Transverse colon (tissue), 4 donors: ENCODE measurements at places on chromosomes 12 and 14. TPM values are rescaled to one million over a fixed set of nuclear protein-coding genes. Genes with fewer than 3 reads are reported as not detected.

- peak overlapping the region; percentile 18 for H3K27ac ChIP-seq
- no peaks in the 10 kb centered on the region for H3K27me3 ChIP-seq
These were observed 24.8 kb downstream of the FOS start for GRCh38 chr14:75303381-75303789.

DNA sequence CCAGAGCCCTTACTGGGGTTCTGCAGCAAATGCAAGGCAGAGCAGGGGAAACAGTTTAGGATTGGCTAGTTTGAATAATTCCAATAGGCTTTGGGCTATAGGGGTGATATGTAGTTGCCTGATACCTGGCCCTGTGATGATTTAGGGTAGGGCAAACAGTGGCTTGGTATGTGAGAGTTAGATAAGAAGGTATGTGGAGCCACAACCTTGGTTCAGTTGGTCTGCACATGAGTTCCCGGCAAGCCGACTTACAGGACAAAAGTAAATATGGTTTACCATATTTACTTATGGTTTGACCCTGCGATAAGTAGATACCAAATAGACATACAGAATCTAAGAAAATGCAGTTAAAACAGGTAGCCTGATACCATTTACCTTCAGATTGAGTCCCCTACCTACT is 8.3 kb upstream of the CAPRIN2 start:
- no peak for DNase-seq
- no peaks in the 10 kb centered on the region for H3K4me1 ChIP-seq
- H3K27ac ChIP-seq, result no peak overlapping the region
- H3K36me3 ChIP-seq, result no peaks in the 10 kb centered on the region

Gene KRT2
- total RNA-seq, result not detected

Gene NAV3
- 5.4 TPM for total RNA-seq

- no peak overlapping the region for H3K4me3 ChIP-seq
- no peak overlapping the region for H3K27ac ChIP-seq
- H3K27me3 ChIP-seq, result no peaks in the 10 kb centered on the region
These were observed 127.0 kb downstream of the MED13L start for GRCh38 chr12:116150452-116150851.

DNA sequence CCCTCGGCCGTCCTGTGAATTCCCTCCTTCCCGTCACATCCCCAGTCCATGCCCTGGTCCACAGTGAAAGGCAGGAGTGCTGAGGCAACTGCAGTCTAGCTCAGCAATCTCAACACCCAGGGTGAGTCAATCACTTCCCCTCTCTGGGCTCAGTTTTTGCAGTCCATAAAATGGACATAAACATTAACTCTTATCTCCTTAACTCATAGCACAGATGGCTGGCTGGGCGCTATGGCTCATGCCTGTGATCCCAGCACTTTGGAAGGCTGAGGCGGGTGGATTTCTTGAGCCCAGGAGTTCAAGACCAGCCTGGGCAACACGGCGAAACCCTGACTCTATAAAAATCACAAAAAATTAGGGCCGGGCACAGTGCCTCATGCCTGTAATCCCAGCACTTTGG is 32.4 kb downstream of the CAMKK2 start:
- DNase-seq, result no peak
- H3K4me3 ChIP-seq, result no peak overlapping the region
- H3K4me1 ChIP-seq, result no peaks in the 10 kb centered on the region

Gene INSM2
- not detected for total RNA-seq

DNA sequence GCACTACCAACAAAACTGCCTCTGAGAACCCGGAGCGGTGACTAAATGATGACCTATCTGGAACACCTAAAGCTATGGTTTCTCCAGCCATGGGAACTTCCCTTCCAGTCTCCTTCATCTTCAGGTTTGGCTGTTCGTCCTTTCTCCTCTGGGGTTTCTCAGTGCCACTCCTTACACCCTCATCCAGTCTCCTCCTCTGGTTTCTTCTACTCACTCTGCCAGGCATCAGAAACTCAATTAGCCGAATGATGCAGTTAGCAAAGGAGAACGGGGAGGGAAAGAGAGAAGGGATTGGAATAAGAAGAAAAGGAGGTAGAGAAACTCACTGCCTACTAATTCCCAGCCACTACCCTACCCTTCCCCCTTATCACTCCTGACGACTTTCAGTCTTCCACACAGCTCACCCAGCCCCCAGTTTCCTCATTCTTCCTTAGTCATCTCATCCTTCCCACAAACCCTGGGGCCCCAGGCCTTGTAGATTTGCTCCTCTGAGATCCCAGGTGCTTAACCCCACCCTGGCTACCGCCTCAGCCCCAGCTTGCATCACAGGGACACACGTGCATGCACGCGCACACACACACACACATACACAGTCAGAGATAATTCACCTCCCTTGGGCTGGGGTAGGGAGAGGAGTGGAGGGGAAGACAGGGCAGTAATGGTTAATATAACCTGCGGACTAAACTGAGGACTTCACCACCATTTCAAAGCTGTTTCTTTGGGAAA is 13.0 kb downstream of the FGD6 start:
- peak overlapping the region; percentile 78 for H3K27ac ChIP-seq
- no peak overlapping the region for H3K4me3 ChIP-seq
- H3K27me3 ChIP-seq, result no peaks in the 10 kb centered on the region
- peaks cover 40% of the 10 kb centered on the region for H3K4me1 ChIP-seq
- H3K36me3 ChIP-seq, result no peaks in the 10 kb centered on the region

GRCh38 chr12:112175361-112176155 is 50.2 kb downstream of the TRAFD1 start:
- no peaks in the 10 kb centered on the region for H3K27me3 ChIP-seq
- H3K4me3 ChIP-seq, result no peak overlapping the region
- no peaks in the 10 kb centered on the region for H3K4me1 ChIP-seq

GRCh38 chr12:90062799-90063198 is 354.2 kb upstream of the ATP2B1 start:
- no peaks in the 10 kb centered on the region for H3K27me3 ChIP-seq
- no peaks in the 10 kb centered on the region for H3K36me3 ChIP-seq
- H3K27ac ChIP-seq, result no peak overlapping the region

DNA sequence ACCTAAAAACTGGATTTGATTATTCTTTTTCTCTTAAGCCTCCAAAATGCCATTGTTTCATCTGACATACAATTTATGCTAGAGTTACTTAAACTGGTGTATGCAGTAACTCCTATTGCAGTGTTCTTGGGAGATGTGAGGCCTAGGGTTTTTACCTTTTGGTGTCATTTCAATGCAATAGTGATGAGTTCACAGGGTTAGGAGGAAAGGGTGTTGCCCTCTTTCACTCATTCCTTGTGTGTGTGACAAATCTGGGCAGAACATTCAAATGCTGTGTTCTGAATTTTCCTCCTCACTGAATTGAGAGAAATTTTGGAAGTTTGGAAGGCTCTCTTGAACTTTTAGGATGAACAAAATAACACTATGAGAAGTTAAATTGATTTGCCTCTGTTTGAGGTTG is 69.9 kb downstream of the IGF1 start:
- H3K4me3 ChIP-seq, result no peak overlapping the region
- H3K4me1 ChIP-seq, result no peaks in the 10 kb centered on the region
- H3K36me3 ChIP-seq, result no peaks in the 10 kb centered on the region
- H3K27ac ChIP-seq, result no peak overlapping the region

DNA sequence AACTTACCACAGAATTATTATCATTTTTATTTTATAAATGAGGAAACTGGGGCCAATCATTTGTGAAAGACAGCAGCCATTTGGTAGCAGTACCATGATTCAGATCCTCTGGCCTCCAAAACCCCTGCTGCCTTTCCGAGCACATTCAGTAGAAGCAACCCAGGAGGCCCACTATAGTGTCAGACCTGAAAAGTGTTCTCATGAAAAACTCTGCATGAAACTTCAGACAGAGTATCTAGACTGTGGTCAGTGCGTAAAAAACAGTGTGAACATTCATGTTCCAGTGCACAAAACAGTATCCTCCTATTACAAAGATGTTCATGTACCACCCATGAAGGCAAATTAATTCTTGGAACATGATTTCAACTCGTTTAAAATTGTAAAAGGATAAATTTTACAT is 112.0 kb downstream of the EPS8 start:
- no peak overlapping the region for H3K4me3 ChIP-seq
- no peaks in the 10 kb centered on the region for H3K27me3 ChIP-seq
- H3K36me3 ChIP-seq, result no peaks in the 10 kb centered on the region
- no peak overlapping the region for H3K27ac ChIP-seq

Gene ALX1
- total RNA-seq, result not detected

DNA sequence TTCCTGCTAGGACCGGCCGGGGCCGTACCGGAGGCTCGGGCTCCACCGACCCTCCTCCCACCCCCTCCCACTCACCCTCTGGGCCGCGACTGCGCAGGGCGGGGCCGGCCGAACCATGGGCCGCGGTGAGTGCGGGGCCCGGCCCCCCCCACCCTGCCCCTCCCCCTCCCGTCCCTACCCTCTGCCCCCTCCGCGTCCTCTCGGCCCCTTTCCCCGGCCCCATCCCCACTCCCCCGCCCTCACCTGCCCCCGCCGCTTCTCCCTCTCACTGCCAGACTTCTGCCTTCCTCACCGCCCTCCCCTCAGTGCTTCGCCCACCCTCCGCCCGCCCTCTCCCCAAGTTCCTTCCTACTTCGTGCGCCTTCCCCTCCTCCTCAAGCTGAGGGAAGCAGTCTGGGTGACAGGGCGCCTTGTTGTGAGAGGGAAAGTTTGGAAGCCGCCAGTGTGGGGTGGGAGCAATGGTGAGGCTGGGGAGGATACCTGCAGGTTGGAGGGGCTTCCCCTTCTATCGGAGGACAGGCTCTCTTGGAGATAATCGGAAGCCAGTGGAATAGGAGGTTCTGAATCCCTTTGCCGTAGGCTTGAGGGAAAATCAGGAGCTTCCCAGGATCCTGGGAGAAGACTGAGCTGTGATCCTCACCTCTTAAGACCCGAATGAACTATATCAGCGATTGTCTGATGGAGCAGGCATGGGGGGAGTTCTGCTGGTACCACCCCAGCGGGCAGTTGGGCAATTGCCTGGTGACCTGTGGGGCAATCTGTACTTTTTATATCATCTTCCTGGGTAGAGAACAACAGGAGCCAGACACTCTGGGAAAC is 472 bp downstream of the MBD6 start:
- H3K27me3 ChIP-seq, result no peaks in the 10 kb centered on the region
- H3K27ac ChIP-seq, result peak overlapping the region; percentile 97
- peaks cover 53% of the 10 kb centered on the region for H3K4me1 ChIP-seq
- peak overlapping the region; percentile 82 for H3K4me3 ChIP-seq
- H3K36me3 ChIP-seq, result no peaks in the 10 kb centered on the region

Gene ASPG
- total RNA-seq, result 6.0 TPM

Gene SVOP
- total RNA-seq, result 0.55 TPM

DNA sequence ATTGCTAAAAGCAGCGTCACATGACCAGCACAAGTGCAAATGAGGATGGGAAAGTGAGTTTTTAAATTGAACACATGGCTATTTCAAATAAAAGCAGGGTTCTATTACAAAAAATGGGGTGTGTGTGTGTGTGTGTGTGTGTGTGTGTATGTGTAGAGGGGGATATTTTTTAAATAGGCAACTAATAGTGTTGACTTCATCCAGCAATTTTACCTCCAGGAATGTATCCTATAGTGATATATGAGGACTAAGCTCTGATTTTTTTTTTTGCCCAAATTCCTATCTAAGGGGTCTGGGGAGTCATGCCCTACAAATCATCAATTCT is 78.9 kb upstream of the AMN1 start:
- H3K4me1 ChIP-seq, result no peaks in the 10 kb centered on the region
- H3K4me3 ChIP-seq, result no peak overlapping the region
- DNase-seq, result no peak

DNA sequence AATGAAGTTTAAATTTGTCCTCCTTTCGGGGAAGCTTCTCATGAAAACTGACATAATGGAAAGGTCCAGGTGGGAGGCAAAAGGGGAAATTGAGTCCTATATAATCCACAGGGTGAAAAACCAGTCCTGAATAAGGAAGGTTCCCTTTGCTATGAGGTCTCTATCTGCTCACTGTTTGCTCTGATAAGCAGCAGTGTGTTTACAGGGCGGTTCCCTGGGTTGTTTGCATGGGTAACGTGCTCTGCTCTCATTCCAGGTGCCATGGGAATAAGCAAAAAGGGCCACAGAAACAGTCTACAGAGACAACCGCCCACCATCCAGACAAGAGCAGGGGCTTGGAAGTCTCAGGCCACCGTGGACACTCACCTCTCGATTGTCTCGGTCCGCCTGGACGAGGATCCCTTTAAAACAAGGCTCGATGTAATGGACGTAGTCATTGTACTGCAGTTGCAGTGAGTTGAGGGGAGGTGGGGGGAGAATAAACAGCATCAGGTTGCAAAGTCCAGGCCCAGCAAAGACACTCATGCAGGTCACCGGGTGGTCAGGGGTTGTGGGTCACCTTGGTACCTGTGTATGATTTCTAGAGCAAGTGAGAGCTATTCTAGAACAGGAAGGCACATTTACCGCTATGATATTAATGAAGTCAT is 32.7 kb downstream of the CACNA2D4 start:
- no peaks in the 10 kb centered on the region for H3K4me1 ChIP-seq
- H3K4me3 ChIP-seq, result no peak overlapping the region
- no peaks in the 10 kb centered on the region for H3K36me3 ChIP-seq
- no peak for DNase-seq

- no peaks in the 10 kb centered on the region for H3K27me3 ChIP-seq
- DNase-seq, result no peak
- H3K4me1 ChIP-seq, result no peaks in the 10 kb centered on the region
- no peak overlapping the region for H3K4me3 ChIP-seq
- peak overlapping the region; percentile 42 for H3K27ac ChIP-seq
These were observed 130.3 kb upstream of the DNM1L start for GRCh38 chr12:32548691-32549281.

GRCh38 chr12:54251667-54252284 is 28.1 kb downstream of the CBX5 start:
- DNase-seq, result no peak
- no peak overlapping the region for H3K4me3 ChIP-seq
- no peaks in the 10 kb centered on the region for H3K27me3 ChIP-seq
- H3K4me1 ChIP-seq, result no peaks in the 10 kb centered on the region

GRCh38 chr12:119322301-119322723 is 12.2 kb upstream of the CCDC60 start:
- H3K4me3 ChIP-seq, result no peak overlapping the region
- H3K27me3 ChIP-seq, result no peaks in the 10 kb centered on the region
- no peak overlapping the region for H3K27ac ChIP-seq
- DNase-seq, result peak; percentile 9

Gene FOXG1
- total RNA-seq, result not detected
